ENCODE measurements at places on chromosomes 6 and 20.

DNA sequence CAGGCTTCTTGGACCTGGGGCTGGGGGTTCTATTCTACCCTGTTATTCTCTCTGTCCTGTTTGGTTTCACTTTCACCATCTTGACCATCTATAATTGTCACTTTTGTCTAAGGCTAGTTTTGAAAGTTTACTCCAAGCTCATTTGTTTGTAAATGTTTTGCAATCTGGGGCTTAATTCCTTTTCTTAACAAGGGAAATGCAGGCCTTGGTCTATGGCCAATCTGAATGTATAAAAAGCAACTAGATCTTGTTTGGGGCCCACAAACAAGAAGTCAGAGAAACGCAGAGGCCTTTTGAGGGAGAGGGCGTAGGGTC lies 86.3 kb upstream of the PREP start:
- DNase-seq: no peak

- no peak for DNase-seq
Observed at GRCh38 chr20:50967586-50967985, 9.0 kb downstream of the MOCS3 start.

DNA sequence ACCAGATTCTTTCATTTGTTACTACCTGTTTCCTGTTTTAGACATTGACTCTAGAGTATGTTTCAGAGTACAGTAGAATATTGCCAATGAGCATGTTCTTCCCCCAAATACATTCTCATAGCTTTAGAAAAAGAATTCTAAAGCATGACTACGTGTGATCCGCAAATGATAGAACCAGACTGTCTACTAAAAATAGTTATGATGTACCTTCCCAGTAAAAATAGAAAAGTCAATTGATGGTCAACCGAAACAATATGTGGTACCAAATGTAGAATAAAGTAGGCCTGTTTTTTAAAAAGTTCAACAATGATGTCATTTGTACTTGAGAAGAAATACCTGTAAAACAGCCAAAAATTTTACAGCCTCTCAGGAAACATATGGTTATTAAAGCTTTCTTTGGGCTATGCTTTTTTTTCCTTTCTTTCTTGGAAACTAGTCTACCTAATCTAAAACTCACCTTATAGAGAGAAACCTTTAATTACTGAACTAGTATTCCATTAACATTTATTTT lies 130.1 kb upstream of the MTHFD1L start:
- no peak for DNase-seq

- DNase-seq: no peak
Observed at GRCh38 chr6:19180348-19181072, 656.7 kb upstream of the ID4 start.

DNA sequence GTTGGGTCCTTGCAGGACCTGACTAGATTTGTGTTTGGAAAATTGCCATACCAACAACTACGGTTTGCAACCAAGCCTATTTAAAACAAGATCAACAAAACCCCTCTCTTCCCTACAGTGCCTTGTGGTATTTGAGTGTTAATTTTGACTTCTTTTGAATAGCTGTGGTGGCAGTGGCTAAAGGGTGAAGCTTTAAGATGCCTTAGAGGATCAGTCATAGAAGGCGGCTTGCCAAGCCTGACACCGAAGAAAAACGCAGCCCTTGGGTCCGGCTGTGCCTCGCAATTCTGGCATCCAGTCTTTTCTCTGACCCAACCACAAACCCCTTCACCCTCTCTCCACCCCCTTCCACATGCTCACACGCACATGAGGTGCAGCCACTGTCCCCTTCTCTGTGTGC lies 32.6 kb downstream of the BMP6 start:
- DNase-seq: no peak

DNA sequence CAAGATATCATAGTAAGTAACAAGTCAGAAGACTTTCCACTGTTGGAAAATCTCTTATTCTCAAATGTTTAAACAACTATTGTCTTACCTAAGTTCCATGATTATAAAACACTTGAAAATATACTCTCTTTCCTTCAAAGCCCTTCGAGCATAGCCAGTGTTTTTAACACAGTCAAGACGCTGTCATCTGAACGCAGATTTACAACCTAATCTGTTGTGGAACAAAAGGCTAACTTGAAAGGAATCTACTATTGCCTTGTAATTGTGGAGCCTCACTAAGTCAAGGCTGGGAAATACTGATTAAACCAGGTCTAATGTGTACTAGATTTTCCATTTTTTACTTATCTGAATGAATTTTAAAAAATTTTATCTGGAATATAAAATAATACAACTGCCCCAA lies 205.8 kb downstream of the TRDN start:
- no peak for DNase-seq

- DNase-seq: no peak
Observed at GRCh38 chr6:81304466-81304865, 448.0 kb downstream of the TENT5A start.

DNA sequence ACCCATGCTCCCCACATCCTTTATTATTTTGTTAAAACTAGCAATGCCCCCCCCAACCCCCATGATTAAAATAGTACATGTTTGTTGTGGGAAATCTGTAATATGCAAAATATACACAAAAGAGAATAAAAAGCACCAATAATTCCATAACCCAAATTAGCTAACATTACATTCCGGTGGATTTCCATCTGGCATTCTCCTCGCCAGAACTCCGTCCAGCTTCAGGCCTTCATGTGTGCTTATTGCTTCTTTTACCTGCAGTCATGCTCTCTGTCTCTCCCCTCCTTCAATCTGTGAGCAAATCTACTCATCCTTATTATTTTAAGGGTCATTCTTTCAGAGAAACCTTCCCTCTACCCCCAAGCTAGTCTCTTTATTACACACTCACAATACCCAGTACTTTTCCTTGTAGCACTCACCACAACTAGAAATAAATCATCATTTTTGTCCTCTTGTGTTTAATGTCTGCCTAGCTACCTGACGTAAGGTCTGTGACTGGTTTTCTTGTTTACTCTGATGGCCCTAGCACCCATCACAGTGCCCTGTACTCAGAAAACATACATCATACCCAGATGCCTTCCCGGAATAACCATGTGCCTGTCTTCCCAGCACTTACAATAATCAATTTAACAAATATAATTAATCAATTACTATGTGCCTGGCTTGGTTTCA lies 25.6 kb upstream of the IER3 start:
- peak; percentile 48 for DNase-seq

DNA sequence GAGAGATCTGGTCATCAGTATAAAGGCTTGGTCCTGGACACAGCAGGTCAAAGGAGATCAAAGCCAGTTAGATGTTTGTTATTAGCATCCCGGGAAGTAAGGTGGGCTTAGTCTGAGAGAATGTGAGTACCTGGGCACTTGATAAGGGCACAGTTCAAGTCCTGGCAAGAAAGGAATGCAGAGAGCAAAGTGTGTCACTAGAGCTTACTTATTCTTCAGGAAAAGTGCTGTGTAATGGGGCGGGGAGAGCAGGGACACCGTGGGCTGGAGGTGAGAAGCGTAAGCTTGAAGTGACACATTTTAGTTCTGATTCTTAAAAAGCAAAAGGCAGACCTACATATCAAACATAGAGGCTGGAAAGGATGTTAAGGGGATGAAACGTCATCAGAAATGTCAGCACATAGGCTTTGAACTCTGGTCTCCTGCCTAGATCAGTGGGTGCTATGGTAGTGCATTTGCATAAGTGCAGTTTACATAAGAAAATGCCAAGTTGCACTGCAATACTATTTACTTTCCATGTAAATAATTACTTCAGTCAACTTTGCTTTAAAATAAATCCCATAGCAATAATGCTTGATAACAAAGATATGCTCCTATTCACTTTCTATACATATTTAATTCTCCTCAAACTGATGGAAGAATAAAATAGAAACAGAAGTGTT lies 2.6 kb downstream of the SAMD5 start:
- no peak for DNase-seq

- no peak for DNase-seq
Observed at GRCh38 chr6:150490586-150490985, 109.1 kb upstream of the PLEKHG1 start.

DNA sequence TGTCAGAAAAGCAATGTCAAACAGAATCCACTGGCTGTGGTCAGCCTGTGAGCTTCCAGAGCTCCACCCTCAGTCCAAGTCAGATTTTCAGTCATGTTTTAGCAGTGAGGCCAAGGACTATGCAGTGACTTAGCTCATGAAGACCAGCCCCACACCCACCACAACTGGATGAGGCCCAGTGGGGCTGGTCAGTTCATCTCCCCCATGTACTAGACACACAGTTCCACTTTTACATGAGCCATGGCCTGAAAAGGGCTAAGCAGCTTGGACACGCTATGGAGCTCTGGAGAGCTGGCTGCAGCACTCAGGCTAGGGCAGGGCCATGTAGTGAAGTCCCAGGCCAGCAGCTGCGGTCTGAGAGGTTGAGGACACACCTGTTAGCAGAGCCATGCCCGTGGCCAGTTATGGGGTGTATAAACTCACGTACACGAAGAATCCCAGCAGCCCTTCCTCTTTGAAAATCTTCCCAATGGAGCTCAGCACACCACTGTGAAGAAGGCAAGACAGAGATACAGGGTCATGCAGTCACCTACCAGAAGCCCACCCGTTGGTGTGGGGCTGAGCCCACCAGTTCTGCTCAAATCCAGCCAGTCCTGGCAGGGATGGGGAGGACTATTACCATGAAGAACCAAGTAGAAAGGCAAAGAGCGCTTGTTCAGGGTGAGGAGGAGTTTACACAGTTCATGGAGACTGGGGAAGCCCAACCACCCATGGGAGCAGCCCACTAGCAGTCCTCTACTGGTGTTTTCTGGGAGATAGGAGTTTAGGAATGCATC lies 10.6 kb downstream of the MTCH1 start:
- DNase-seq: no peak

- DNase-seq: no peak
Observed at GRCh38 chr6:33592595-33593413, 12.7 kb upstream of the BAK1 start.

DNA sequence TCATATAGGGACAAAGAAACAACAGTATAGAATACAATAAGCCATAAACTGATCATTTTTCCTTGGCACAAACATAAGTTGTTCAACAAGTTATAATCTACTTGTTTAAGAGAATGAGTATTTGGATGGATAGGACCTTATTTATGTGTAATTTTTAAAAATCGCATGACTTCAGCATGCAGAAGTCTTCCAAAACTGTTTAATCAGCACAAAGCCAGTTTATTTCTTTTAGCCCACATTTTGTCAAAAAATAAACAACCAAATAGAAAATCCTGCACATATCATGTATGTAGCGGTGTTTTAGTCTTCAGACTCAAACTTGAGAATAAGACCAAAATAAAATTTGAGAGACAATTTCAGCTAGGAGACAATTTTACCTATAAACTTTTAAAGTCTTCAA lies 304.7 kb downstream of the TRDN start:
- DNase-seq: no peak

- DNase-seq: no peak
Observed at GRCh38 chr6:136859430-136859829, 37.0 kb downstream of the PEX7 start.

Measured in SHP77 (cell line).